ENCODE measurements at places on chromosomes 6 and 20. TPM values are rescaled to one million over a fixed set of nuclear protein-coding genes. Genes with fewer than 3 reads are reported as not detected.

Gene SYCP2L
- total RNA-seq: 0.26 TPM

Gene STX11
- total RNA-seq: 0.51 TPM

Gene LRRN4
- not detected for total RNA-seq

Gene PAK5
- total RNA-seq: not detected

Gene SAMD3
- not detected for total RNA-seq

Gene TRIM10
- not detected for total RNA-seq

Gene SPEF1
- total RNA-seq: not detected

Gene ADGRF5
- not detected for total RNA-seq

Gene PRDM13
- total RNA-seq: not detected

- DNase-seq: no peak
Measured at GRCh38 chr6:158627940-158628211, 16.7 kb downstream of the DYNLT1 start.

- no peak for DNase-seq
Measured at GRCh38 chr6:15430931-15431405, 185.1 kb downstream of the JARID2 start.

DNA sequence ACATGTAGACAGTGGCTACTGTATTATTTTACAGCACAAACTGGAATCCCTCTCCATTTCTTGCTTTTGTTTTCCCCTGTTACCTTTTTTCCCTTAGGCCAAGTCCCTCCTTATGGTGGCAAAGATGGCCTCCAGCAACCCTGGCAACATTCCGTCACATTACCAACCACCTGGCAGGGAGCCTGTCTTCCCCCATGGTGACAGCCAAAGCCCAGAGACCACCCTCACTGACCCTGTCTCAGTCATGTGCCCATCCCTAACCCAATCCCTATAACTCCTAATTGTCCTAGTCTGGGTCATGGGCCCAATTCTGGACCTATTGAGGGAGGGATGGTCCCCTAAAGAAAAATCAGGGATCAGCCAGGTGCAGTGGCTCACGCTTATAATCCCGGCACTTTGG is 27.6 kb downstream of the PARD6B start:
- DNase-seq: no peak

GRCh38 chr6:65908065-65908464 is 201.0 kb upstream of the EYS start:
- DNase-seq: no peak

DNA sequence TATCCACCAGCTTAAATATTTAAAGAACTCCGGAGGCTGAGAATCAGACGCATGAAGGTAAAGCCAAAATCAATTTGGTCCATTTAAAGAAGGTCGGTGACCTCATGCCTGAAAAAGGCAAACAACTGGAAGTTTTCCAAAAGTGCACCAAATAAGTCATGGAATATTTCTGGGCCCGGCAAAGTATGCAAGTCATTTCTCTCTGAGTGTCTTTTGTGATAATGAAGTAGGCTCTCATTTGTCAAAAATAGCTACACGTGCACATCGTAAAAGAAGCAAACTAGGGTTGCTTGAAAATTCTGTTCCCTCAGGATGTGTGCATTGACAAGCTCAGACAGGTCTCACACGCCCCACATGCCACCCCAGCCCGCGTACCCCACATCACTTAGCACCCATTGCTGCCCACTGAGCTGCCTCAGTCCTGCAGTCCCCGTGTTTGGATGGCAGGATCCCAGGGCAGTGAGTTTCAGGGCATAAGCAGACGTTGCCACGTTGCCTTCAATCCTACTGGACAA is 20.5 kb upstream of the PYGB start:
- DNase-seq: peak; percentile 75

DNA sequence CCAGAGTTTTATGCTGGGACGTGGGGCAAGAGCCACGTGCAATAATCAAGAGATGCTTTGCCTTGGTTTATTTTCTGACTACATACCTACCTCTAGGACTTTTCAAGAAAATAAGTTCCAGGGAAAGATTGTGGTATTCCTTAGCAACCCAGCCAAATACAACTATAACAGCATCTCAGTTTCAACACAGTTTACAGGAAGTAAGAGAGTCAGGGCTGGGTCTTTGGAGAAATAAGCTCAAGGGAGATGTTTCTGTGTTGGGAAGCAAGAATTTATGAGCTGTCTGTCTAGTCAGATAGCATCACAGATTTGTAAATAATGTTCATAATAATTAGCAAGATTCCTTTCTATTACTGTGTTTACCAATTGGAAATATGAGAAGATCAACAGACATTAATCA is 35.1 kb downstream of the MAP3K5 start:
- DNase-seq: no peak

GRCh38 chr6:77318256-77318655 is 145.0 kb downstream of the HTR1B start:
- DNase-seq: no peak

GRCh38 chr20:54084727-54085388 is 14.5 kb upstream of the BCAS1 start:
- DNase-seq: no peak

DNA sequence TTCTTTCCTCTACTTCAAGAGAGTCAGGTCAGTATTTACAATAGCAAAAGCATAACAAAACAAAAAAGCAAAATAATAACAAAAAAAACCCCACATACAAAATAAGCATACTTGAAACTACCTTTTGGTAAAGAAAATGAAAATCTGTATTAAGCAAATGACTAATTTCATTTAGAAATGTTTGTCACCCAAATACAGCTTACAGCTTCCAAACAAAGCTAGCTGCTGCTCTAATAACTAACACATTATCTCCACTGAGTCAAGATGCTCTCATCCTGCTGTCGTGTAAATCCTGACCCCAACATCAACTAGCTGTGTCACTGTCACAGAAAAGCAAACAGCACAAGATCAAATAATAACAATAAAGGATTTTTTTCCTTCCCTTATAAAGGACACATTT is 21.7 kb downstream of the MAP7 start:
- no peak for DNase-seq

DNA sequence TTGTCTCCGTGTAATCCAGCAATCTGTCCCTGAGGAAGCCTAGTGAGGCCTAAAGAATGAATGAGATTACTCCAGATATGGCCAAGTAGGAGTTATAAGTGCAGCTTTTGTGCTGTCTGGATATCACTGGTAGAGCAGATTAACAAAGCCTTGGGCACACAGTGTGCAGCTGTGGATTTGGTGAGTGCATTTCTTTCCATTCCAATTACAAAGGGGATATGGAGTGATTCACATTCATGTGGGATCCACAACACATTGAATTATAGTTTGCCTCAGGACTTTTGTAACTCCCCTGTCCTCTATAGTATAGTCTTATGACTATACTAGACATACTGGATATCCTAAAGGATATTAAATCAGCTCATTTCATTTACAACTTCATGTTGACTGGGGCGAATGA is 47.1 kb downstream of the HLA-F start:
- DNase-seq: no peak

GRCh38 chr6:90387383-90387775 is 90.7 kb upstream of the BACH2 start:
- DNase-seq: peak; percentile 12

DNA sequence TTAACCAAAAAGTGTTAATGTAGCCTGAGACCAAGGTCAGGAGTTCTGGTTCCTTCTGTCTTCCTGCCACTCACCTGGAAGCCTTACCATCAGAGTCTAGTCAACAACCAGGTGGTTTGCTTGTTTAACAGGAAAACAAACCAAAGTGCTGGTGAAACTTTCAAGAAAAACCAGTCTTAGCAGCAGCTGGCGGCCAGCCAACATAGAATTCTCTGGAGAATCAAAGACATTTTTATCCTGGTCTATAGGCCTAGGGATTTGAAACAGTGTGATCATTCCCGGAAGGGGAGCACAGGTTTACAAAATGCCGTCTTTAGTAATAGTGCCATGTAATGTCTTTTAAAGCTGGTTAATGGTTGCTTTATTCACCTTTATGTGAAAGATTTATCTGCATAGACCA is 146.6 kb upstream of the AKIRIN2 start:
- peak; percentile 58 for DNase-seq

- peak; percentile 85 for DNase-seq
Measured at GRCh38 chr20:1816384-1817381, 78.5 kb upstream of the SIRPA start.

DNA sequence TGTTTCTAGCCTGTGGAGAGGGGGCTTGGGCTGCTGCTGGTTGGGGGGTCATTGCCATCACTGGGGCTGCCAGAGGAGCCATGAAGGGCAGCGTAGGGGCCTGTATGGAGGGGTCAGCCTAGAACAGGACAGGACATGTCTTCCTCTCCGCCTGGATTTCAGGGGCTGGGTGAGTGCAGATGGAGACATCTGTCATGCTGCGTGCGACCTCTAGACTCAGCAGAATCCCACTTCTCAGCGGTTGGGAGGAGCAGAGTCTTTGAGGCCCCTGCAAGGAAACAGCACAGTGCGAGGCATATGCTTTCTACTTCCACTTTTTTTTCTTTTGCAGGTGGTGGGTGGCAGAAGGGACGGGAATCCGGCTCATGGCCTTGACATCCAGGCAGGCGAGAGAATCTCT is 67.9 kb downstream of the EZR start:
- DNase-seq: no peak

GRCh38 chr6:36756786-36757185 is 59.2 kb downstream of the RAB44 start:
- DNase-seq: no peak

DNA sequence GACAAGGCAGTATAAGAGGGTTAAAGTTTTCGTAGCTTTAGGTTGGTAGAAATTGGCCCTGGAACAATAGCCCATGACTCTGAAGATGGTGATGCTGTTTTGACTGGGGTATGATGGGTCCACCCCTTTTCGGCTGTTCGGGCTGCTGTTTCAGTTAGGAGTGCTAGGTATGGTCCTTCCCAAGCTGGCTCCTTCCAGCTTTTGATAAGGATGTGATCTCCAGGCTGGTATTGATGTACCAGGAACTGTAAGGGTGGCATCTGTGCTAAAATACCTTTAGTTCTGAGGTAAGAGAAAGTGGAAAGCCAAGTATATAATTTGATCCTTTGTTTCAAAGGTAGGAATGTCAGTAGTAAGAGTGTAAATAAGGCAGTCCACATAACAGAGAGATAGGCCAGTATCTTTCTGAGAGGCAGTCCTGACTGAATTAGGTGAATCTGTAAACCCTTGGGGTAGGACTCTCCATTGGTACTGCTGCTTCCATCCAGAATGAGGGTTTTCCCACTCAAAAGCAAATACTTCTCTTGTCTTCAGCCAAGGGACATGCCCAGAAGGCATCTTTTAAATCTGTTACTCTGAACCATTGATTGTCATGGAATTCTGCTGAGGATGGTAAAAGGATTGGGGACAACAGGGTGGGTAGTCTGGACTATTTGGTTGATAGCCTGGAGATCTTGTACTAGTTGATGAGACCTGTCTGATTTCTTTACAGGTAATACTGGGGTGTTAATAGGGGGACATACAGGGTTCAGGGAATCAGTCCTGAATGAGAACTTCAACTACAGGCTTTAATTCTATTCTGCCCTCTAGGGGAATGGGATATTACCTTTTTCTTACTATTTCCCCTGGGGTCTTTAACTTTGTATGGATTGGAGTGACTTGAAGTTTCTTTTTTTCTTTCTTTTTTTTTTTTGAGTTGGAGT is 6.1 kb upstream of the ZNFX1 start:
- no peak for DNase-seq

GRCh38 chr6:124158024-124158423 is 354.4 kb downstream of the NKAIN2 start:
- DNase-seq: no peak

- peak; percentile 33 for DNase-seq
Measured at GRCh38 chr20:19886661-19887288, 128.7 kb downstream of the RIN2 start.

- no peak for DNase-seq
Measured at GRCh38 chr6:110609101-110609500, 132.7 kb upstream of the SLC22A16 start.

DNA sequence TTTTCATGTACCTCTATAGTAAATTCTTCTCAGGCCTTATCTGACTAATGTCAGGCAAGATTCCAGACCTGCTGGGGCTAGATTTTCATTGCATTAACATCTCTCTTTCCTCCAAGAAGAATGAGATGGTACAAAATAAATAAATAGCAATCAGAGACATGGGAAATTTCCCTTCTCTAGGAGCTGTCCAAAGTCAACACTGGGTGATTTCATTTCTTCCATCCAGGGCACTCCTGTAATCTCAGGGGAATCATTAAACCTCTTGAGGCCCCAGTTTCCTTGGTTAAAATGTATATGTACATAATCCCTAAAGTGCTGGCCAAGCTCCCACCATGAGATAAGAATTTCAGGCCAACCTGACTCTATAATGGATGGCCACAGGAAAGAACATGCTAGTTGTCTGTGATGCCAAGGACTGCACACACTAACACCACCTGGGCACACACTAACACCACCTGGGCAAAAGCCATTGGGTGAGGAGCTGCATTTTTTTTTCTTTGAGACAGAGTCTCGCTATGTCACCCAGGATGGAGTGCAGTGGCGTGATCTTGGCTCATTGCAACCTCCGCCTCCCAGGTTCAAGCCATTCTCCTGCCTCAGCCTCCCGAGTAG is 912 bp downstream of the IL17F start:
- DNase-seq: peak; percentile 63

- no peak for DNase-seq
Measured at GRCh38 chr20:8423482-8423881, 291.4 kb downstream of the PLCB1 start.

DNA sequence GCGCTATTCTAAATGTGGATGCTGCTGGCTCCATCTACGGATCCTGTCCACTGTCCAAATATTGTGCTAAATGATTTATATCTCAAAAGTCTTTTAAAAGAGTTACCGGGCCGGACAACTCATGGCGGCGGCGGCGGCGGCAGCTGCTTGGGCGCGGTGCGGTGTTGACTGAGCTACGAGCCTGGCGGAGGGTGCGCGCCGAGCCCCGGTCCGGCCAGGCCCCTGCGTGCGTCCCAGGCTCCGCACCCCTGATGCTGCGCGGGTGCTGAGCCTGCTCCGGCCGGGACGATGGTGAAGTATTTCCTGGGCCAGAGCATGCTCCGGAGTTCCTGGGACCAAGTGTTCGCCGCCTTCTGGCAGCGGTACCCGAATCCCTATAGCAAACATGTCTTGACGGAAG is 303.4 kb downstream of the CENPW start:
- no peak for DNase-seq

All from bronchial epithelial cell (primary cell).